T1000 (cell line): ENCODE measurements at places on chromosomes 5 and 9.
A peak's percentile ranks its signal among the peaks of the same experiment; 100 is the strongest.

- DNase-seq = no peak
These were observed 937.2 kb upstream of the TYRP1 start for GRCh38 chr9:11755951-11756350.

DNA sequence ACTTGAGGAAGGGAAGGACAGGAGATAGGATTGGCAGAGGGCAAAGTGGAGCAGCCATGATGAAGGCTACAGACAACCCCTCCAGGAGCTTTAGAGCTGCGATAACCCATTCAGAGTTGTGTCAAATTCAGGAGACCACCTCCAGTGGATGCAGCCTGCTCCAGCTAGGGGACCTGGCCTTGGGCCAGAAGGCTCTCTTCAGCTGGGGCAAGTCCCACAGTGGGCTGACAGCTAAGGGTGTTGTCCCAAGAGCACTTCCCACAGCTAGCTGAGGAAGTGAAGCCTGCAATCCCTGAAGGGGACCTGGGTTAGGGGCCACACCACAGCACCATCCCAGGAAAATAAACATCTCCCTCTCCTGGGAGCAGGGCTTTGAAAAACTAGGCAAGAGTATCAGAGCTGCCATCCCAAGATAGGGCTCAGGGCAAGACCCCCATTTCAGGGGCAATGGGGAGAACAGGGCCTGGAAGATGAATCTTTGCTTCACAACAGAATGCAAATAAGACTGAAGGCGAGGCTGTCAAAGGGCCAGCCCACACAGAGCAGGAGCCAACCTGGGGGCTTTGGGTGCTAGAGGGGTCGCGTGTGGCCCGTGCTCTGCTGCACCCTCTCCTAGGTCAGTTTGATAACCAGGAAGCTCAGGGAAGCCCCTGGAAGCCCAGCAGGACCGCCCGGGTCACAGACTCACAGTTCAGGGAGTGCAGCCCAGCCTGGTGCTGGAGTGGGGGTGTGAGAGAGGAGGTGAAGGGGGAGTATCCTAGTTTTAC lies 19.3 kb upstream of the DAPK1 start:
- no peak for DNase-seq

DNA sequence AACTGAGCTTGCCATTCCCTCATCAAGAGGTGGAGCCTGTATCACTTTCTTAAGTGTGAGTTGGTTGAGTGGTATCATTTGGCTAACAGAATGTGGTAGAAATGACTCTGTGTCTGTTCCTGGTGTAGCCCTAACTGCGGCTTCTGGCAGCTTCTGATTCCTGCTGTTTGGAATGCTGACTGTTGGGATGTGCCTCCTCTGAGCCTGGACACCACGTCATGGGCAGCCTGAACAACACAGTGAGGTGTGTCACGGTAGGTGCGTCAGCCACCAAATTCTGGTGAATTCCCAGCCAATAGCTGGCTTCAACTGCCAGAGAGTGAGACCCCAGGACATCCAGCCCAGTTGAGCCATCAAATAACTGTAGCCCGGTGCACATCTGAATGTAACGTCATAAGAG lies 6.1 kb upstream of the C9orf152 start:
- no peak for DNase-seq

DNA sequence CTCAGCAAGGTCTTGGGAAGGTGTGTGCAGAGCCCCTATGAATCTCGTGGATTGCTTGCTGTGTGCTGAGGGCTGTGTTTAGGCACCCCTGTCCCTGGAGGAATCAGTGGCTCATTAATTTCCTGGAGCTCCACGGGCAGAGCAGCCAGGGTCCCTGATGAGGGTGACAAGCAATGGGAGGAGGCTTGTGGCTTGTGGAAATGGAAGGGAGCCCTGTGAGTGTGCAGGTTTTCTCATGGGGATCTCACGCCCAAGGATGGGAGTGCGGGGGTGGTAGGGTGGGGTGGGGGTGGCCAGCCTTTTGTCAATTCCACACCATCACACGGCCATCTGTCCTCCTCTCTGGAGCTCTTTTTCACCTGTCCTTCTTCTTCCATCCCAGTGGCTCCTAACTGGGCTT lies 25.3 kb downstream of the PHF2 start:
- DNase-seq = no peak

GRCh38 chr5:129569295-129569694 lies 109.2 kb downstream of the ADAMTS19 start:
- no peak for DNase-seq

GRCh38 chr9:106619211-106619610 lies 243.8 kb upstream of the ZNF462 start:
- no peak for DNase-seq

DNA sequence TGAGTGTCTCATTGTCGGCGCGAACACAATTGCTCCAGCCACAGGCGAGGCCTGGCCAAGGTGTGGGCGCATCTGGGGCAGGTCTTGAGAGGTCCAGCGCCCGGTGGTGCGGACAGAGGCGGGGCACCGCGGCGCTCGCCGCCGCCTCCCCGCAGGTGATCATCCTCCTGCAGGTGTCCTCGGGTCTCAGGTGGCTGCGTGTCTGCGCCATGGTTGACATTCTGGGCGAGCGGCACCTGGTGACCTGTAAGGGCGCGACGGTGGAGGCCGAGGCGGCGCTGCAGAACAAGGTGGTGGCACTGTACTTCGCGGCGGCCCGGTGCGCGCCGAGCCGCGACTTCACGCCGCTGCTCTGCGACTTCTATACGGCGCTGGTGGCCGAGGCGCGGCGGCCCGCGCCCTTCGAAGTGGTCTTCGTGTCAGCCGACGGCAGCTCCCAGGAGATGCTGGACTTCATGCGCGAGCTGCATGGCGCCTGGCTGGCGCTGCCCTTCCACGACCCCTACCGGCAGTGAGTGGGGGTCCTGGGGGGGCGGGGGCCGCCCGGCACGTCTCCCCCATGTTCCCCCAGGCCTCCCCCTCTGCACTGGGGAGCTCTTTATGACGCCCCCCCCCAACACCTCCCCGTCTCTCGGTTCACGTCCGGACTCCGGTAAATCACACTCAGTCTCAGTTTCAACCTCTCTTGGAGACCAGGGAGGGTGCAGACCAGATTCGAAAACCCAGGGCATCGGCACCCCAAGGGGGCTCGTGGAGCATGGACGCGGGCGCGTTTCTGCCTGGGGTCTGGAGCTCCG lies 446 bp downstream of the NXNL2 start:
- DNase-seq = no peak

DNA sequence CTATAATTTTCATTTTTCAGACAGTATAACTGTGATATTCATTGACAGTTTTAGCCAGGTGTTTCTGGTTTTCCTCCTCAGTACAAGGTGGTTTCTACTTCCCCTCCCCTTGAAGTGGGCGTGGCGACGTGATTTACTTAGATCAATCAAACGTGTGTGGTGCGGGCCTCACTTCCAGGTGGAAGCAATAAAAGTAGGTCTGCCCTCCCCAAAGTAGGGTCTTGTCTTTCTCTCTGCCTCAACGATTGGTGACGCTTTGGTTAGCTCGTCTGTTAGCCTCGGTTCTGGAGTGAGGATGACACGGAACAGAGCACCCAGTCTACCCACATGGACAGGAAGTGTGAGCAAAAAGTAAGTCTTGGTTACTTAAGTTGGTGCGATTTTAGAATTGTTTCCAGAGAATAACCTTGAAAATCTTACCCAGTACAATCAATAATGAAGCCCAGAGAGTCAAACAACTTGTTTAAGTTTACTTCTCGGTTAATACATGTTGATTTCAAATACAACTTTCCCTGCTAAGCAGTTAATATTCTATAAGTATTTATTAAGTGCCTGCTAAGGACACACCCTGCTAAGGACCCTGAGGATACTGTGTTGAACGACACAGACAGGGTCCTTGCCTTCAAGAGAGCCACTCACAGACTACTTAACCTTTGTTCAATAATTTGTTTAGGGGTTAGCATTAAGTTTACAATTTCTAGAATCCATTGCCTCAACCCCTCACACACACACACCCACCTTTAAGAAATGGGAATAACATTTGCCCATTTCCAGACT lies 48.4 kb downstream of the COX7C start:
- DNase-seq = no peak

GRCh38 chr9:92665836-92666235 lies 4.1 kb downstream of the IPPK start:
- DNase-seq = no peak

DNA sequence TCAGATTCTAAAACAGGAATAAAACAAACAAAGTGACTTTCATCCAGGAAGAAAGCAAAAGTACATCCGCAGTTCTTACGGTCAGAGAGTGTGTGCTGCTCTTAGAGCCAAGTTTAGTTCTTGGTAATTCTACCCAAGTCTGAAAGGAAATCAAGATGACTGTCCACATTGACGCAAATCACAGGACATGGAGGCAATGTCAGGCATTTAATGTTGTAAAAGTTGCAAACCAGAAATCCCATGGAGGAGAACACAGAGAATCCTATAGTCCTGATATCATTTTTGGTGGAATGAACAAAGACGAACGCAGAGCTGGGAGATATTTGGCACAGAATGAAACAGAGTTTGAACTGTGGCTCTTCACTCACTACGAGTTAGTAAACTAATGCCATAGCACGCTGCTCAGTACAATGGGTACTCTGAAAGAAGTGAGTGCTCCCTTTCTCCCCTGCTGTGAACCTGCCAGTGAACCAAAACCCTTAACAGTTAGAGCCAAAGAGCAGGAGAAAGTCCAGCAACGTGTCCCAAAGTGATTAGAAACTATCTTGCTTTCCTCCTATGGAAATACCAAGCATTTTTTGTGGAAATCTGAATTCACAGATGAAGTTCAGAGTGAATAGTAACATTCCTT lies 74.3 kb downstream of the MUSK start:
- no peak for DNase-seq

GRCh38 chr5:54344653-54345052 lies 34.3 kb upstream of the ARL15 start:
- DNase-seq = no peak

DNA sequence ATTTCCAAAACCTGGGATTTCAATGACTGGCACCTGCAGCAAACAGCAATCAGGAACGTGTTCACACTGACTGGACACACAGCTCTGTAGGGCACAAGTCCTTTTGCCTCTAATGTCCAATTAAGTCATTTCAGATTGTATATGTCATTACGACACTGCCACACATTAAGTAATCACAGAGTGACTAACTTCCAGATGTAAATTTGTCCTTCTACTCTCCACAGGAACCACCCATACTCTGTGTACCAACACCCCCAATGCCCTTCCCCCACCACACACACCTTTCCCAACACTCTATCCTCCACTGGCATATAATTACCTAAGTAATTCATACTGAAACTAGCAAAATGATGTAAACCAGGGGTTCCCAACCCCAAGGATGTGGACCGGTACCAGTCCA lies 30.5 kb downstream of the LARS1 start:
- no peak for DNase-seq

GRCh38 chr5:57727591-57727990 lies 245.0 kb upstream of the ACTBL2 start:
- DNase-seq = no peak

DNA sequence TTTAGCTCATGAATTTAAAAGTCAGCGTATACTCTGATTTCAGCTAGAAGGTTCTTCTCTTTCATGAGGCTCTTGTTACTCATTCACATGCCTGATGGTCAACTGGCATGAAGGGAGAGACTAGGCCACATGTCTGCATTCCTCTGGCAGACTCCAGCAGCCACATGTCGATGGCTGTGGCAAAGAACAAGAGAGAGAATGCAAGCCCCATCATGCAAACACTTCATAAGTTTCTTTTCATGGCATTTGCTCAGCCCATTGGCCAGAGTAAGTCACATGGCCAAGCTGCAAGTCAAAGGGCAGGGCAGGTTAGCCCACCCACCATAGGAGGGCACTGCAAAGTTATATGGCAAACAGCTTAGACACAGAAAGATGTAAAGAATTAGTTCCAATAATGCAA lies 5.4 kb downstream of the KCNV2 start:
- DNase-seq = no peak

DNA sequence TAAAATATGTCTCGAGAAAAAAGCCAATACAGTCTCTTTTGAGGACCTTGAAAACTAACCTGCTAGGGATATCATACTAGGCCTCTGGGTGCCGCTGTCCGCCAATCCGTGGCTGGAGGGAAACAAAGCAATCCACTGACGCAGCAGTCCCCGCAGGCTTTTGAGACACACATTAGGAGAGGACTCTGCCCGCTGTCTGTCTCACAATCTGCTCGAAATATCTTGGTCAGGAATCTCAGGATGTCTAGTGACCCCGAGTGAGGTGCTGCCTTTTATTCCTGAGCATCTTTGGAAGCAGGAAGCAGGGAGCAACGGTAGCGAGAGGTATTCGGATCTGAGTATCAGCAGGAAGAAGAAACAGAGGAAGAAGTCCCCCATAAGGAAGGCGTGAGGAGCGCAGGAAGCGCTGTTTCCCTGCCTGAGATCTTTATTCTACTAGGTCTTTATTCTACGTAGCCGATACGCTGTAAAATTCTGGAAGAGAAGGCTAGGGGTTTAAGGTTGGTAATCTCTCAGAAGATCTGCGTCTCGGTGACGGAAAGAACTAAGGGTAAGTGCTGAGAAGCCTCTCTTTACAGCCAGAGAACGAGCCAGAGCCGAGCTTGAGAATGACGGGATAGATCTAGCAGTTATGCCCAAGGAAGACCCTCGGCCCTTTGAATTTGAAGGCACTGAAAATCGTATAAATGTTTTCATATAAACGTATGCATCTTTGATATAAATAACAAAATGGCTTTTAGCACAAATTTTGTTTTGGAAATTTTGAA lies 4.0 kb upstream of the PCDHGA1 start:
- DNase-seq = peak; percentile 50

GRCh38 chr5:88876714-88877113 lies 6.3 kb downstream of the MEF2C start:
- DNase-seq = no peak

DNA sequence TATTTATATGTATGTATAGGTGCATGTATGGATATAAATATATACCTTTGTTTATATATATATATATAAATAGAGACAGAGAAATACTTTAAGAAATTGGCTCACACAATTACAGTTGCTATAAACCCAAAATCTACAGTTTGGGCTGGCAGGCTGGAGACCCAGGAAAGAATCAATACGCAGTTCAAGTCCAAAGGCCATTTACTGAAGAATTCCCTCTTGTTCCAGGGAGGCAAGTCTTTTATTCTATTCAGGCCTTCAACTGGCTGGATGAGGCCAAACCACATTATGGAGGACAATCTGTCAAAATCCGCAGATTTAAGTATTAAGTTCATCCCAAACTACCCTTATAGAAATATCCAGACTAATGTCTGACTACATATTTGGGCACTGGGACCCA lies 144.7 kb downstream of the ARL15 start:
- DNase-seq = no peak

- no peak for DNase-seq
These were observed 349.6 kb upstream of the IRX2 start for GRCh38 chr5:3100921-3101551.

- DNase-seq = no peak
These were observed 178.8 kb upstream of the HAPLN1 start for GRCh38 chr5:83899326-83899970.

DNA sequence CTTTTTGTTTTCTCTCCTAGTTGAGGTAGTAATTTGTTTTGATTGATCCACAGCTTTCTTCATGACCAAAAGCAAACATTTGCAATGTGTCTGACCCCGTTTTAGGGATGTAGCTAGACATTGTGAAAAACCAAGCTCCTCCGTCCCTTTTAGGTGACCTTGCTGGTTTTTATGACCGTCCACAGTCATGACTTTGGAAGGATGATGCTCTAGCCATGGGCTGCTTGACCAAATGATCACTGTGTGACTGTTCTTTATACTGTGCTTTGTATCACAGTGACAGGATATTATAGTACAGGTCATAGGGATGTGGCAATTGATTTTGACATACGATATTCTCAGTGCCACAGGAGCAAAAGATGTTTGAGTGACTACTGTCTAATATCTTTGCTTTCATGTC lies 54.4 kb downstream of the KCNN2 start:
- DNase-seq = no peak
